ENCODE measurements at places on chromosomes 1 and 21. TPM values are rescaled to one million over a fixed set of nuclear protein-coding genes. Genes with fewer than 3 reads are reported as not detected.

The SLC5A9 gene
- polyA plus RNA-seq, result 1.6 TPM

- no peak for DNase-seq
Measured at GRCh38 chr1:158396646-158397045, 2.6 kb downstream of the OR10T2 start.

The ADAMTS5 gene
- 15.7 TPM for polyA plus RNA-seq

The FMO5 gene
- polyA plus RNA-seq, result 2.2 TPM

- DNase-seq, result no peak
Measured at GRCh38 chr1:18020021-18020817, 87.4 kb upstream of the IGSF21 start.

GRCh38 chr21:37564341-37564923 is 197.9 kb downstream of the DYRK1A start:
- DNase-seq, result no peak

GRCh38 chr1:38780133-38780532 is 79.4 kb downstream of the RRAGC start:
- DNase-seq, result no peak

The NGF gene
- polyA plus RNA-seq, result 2.1 TPM

DNA sequence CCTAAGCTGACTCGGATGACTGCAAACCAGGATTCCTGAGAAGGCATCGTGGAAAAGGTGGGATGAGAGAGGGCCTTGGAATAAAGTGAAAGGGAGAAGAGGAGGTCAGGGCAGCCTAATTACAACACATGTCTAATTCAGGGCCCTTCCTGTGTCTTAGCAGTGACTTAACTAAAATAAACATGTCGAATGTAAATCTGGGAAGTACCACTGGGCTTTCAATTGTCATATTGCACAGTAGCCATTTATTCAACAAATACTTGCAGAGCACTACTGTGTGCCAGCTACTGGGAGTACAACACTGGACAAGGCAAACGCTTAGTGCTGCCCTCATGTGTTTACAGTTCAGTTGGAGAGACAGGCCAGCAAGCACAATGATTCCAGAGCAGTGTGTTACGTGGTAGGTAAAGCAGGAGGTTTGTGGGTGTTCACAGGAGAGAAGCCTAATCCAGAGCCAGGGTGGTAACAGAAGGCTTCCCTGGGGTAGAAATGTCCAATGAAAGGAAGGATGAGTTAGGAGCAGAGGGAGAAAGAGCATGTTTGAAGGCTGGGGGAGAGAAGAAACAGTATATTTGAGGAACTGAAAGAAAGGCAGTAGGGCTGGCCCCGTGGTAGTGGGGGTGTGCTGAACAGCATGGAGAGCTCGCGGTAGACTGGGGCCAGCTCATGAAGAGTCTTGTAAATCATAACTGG is 38.0 kb upstream of the RASAL2 start:
- no peak for DNase-seq

The ATP1A4 gene
- 3.2 TPM for polyA plus RNA-seq

- DNase-seq, result peak; percentile 34
Measured at GRCh38 chr1:209883341-209883971, 54.6 kb upstream of the SYT14 start.

DNA sequence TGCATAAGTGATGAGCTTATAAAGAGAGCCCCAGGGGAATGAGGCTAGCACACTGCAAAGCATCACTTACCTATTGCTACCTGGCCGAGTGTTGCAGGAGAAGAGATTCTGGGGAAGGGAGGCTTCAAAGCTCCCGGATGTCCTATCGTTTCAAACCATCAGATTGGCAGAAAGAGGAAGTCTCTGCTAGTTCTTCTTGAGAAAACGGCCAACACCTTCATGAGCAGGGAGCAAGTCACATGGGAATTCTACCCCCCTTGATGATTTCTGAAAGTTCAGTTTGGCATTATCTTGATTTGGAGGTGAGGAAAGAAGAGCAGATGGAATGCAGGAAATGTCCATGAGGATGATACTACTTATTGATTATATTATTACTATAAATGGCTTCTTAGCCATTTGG is 16.2 kb downstream of the SYF2 start:
- no peak for DNase-seq

The OR14K1 gene
- polyA plus RNA-seq, result not detected

GRCh38 chr1:202967684-202968281 is 726 bp upstream of the CYB5R1 start:
- no peak for DNase-seq

DNA sequence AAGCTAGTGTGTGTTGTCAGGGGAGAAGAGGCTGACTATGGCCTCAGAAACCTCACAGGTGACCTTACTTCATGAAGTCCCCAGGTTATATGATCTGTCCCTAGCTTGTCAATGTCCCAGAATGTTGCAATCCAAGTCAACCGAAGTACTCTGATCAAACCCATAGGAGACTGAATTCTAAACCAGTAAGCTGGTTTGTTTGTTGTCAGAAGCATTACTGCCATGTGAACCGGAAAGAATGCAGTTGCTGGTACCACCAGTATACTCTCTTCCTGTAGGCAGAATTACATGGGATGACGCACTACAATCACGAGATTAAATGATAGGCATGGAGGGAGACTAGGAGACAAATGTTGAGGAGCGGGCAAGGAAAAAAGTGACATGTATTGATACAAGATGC is 26.1 kb upstream of the MAN1A2 start:
- no peak for DNase-seq

GRCh38 chr1:115086176-115086830 is 3.0 kb downstream of the TSPAN2 start:
- no peak for DNase-seq

The SLC9C2 gene
- not detected for polyA plus RNA-seq

- DNase-seq, result no peak
Measured at GRCh38 chr1:201020040-201020591, 3.4 kb downstream of the KIF21B start.

DNA sequence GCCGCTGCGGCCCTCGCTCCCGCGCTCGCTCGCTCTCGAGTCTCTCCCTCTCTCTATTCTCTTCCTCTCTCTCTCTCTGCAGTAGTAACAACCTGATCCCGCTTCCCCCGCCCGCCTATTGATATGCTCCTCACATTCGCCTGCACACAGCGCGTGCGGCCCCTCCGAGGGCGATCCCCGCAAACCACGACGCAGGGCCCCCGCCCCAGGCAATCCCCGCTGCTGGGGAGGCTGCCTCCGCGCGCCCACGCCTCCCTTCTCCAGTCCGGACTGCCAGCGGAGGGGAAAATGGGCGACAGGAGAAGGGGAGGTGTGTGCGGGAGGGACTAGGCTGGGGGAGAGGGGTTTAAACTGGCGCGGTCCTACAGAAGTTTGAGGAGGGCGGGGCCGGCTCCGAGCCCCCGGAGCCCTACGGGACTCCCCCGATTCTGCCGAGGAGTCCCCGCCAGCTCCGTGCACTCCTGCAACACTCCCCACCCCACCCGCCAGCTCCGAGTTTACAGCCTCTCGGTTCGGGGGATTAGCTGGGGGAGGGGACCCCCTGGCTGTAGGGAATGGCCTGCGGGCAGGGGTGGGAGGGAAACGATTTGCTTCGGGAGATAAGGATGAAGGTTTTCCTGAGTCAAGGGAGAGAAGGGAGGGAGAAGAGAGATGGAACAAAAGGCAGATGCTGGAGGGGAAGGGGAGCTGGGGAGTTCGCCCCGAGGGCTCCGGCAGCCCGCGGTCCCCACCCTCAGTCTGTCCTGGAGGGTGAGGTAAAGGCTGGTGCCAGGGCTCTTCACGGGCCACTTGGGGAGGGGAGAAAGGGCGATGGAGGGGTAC is 66.6 kb downstream of the SYT2 start:
- DNase-seq, result no peak

- no peak for DNase-seq
Measured at GRCh38 chr1:117660271-117660965, 54.6 kb downstream of the TENT5C start.

GRCh38 chr21:41833497-41834115 is 45.5 kb downstream of the PRDM15 start:
- DNase-seq, result no peak

- DNase-seq, result no peak
Measured at GRCh38 chr1:75273110-75273509, 138.9 kb downstream of the LHX8 start.

DNA sequence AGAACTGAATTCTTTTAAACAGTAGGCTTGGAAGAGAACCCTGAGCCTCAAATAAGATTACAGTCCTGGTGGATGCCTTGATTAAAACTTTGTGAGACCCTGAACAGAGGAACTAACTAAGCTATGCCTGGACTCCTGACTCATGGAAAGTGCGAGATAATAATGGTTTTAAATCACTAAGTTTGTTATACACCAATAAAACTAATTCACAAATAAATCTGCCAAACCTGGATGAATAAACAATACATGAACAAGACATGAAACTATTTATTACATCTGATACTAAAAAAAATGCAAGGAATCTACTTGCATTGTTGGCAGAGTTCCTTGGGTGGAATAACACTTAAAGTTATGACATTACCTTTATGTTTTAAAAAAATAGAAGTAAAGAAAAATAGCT is 118.4 kb downstream of the PIGK start:
- DNase-seq, result no peak

DNA sequence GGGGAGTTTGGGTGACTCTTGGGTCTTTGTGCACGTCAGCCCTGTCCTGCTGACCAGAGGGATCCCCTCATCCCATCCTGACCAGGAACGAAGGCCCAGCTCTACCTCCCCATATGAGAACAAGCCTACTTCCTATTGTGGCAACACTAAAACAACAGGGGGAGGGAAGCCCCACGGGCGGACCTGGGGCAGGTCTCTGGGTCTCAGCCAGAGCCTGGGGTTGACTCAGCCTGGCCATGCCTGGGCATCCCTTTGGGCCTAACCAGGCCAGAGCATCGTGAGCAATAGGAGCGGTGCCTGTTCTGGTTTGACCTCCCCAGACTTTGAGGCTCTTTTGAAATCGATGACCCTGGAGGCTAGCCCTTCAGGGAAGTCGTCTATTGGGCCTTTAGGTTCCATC is 16.8 kb downstream of the RPS6KA1 start:
- no peak for DNase-seq

The TFF2 gene
- not detected for polyA plus RNA-seq

DNA sequence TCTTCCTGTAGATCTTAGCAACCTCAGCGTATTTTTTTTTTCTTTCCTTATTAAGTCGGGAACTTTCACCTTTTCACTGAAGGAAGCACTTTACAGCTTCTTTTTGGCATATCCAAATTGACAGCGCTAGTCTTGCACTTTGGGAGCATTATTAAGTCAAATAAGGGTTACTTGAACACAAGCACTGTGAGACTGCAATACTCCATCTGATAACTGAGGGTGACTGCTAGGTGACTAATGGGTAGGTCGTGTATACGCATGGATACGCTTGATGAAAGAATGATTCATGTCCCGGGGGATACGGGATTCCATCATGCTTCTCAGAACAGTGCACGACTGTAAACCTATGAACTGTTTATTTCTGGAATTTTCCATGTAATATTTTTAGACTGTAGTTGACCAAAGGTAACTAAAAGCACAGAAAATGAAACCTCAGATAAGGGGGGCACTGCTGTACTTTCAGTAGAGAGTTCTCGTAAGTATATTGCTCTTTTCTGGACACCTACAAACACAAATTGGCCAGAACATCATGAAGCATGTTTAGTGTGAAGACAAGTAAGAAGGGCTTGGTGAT is 364.7 kb downstream of the SMYD3 start:
- DNase-seq, result no peak

The KRTAP13-2 gene
- not detected for polyA plus RNA-seq

Data from muscle of back (tissue), 13 donors.